DMS79 (cell line): ENCODE measurements at places on chromosomes 7 and 10.
A peak's percentile ranks its signal among the peaks of the same experiment; 100 is the strongest.

DNA sequence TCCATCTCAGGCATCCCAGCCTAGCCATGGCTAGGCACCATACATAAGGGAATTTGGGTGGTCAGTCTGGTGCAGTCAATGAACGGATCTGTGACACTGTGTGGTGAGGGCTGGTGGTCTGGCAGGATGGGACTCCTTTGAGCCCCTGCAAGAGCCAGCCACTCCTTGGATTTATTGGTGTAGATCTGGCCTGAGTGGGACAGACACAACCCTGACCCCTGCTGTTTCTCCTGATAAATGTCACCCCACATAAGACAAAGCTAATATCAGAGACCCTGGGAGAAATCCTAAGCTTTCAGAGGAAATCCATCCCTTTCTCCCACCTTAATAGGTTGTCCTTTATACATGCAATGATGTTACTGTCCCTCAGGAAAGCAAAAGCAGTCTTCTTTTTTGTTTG lies 2.3 kb downstream of the FBXO24 start:
- DNase-seq = no peak

DNA sequence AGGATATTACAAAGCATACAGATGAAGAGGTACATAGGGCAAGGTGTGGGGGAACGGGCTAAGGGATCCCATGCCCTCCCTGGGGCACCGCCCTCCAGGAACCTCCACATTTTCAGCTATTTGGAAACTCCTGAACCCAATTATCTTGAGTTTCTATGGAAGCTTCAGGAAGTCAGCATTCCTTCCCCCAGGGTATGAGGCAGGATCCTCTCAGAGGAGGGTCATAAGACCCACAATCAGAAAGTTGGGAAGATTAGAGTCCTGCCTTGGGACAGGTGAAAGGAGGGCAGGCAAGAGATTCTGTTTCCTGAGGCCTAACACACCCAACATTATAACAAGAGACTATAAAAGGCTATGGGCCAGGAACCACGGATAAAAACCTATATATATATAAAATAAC lies 98.0 kb downstream of the RALA start:
- DNase-seq = no peak

- no peak for DNase-seq
These were observed 228.5 kb downstream of the TCERG1L start for GRCh38 chr10:131082991-131083481.

DNA sequence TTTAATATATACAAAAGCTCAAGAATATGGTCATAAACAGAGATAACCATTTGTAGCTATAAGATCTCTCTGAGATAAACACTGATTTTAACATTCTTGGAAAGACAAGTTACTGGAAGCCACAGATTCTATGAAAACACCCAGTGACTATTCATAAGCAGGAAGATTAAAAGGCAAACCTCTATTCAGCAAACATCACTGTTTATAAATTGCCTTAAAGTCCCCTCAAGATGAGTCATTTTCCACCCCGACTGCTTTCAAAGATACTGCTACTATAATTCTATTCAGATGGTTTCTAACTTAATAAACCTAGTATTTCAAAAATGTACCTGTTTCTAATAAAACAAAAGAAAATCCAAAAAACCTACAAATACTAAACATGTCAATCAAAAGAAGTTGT lies 21.0 kb downstream of the TM9SF3 start:
- DNase-seq = no peak

DNA sequence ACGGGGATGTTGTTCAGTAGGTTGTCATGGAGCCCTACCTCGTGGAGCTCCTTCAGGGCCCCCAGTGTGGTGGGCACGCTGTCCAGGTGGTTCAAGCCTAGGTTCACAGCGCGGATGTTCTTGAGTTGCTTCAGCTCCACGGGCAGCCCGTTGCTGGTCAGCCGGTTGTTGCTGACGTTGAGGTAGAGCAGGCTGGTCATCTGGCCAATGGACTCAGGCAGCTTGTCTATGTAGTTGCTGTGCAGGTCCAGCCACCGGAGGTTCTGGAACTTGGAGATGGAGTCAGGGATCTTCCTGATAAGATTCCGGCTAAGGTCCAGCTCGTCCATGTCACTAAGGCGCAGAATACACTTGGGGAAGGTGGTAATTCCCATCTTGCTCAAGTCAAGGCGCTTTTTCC lies 26.0 kb downstream of the LRRC18 start:
- no peak for DNase-seq

- no peak for DNase-seq
These were observed 1.6 kb downstream of the GLUD1 start for GRCh38 chr10:87092861-87093631.

- no peak for DNase-seq
These were observed 98.9 kb downstream of the KMT2C start for GRCh38 chr7:152336754-152337368.

- DNase-seq = no peak
These were observed 70.4 kb upstream of the ATRNL1 start for GRCh38 chr10:115022733-115023132.

DNA sequence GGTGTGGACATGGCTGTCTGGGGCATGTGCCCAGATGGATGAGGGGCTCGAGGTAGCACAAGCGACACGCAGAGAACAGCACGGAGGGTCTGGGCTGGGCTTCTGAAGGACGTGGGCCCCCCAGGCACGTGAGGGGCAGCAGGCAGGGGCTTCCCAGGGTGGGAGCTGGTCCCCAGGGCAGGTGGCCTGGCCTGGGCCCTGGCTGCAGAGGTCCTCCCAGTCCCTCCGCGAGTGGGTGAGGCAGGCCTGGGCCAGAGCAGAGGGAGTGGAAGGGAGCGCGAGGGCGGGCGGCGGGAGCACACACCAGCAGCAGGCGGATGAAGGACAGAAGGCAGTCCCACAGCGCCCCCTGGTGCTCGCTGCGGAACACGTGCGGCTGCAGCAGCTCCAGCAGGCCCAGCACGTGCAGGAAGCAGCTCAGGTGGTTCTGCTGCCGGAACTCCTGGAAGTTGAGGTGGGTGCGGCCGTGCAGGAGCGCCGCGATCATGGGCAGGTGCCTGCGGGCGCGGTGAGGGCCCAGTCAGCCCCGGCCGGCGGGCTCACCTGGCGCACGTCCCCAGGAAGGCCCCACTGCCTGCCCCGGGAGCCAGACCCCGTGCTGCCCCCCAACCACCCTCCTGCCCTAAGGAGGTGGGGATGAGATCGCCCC lies 14.7 kb upstream of the MICALL2 start:
- DNase-seq = no peak

DNA sequence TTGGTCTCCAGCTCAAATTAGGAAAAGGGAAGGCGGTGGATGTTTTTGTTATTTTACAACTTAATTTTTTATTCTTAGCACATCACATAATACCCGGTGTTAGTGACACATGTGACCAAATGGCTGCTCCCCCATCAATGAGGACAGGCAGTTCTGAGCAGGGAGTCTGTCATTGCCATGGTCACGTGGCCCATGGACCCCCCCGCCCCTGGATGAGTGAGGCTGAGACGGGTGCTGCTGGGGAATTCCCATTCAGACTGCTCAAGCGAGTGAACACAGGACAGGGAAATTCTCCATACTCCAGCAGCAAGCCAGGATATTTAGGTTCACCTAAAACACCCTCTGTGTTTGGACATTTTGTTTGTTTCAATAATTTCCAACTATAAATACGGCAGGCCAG lies 34.7 kb upstream of the SLC35B4 start:
- no peak for DNase-seq

DNA sequence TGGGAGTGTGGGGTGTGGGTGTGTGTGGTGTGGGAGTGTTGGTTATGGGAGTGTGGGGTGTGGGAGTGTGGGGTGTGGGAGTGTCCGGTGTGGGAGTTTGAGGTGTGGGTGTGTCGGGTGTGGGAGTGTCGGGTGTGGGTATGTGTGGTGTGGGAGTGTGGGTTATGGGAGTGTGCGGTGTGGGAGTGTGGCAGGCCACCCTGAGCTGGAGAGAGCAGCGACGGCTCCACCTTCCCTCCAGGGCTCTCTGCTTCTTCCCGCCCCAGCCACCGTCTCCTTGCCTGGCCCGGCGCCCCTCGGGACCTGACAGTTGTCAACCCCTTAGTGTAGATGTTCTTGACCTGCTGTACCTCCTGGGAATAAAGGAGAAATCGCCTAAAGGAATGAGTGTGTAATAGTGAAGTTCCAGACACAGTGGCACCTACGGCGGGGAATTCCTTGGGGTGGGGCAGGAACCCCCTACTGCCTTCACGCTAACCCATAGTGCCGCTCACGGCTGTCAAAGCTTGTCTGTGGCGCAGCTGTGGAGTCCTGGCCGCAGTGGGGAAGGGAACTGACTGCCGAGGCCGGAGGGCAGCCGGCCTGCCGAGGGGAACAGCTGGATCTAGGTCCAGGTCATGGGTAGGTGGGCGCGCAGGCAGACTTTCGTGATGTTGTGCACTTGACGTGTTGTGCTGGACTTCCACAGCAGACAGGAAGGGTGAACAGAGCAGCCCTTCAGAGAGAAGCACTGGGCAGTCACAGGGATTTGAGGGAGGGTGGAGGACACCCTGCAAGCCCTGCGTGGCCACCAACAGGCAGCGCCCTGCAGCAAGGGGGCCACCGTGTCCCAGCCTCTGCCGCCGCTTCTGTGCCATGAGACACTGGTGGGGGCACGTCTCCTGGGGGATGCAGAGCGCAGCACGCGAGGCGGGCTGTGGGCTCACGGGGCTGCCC lies 49.0 kb upstream of the EN2 start:
- DNase-seq = peak; percentile 6

DNA sequence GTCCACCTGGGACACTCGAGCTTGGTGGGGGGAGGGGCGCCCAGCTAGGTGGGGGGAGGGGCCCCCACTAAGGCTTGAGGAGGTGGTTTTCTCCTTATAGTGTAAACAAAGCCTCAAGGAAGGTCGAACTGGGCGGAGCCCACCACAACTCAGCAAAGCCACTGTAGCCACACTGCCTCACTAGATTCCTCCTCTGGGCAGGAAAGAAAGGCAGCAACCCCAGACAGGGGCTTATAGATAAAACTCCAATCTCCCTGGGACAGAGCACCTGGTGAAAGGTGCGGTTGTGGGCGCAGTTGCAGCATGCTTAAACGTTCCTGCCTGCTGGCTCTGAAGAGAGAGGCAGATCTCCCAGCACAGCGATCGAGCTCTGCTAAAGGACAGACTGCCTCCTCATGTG lies 133.1 kb downstream of the SNX13 start:
- DNase-seq = no peak

DNA sequence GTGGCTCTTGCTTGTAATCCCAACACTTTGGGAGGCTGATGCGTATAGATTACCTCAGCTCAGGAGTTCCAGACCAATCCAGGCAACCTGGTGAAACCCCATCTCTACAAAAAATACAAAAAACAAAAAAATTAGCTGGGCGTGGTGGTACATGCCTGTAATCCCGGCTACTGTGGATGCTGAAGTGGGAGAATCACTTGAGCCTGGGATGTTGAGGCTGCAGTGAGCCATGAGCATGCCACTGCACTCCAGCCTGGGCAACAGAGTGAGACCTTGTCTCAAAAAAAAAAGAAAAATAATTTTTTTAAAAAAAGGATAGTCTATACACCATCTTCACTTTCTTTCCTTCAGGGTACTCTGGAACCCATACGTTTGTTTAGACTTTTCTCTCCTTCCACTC lies 6.2 kb downstream of the REEP3 start:
- no peak for DNase-seq

- no peak for DNase-seq
These were observed 170.8 kb upstream of the HABP2 start for GRCh38 chr10:113381981-113382509.

GRCh38 chr7:158301207-158301606 lies 286.4 kb downstream of the PTPRN2 start:
- no peak for DNase-seq

GRCh38 chr7:105584165-105584564 lies 2.9 kb upstream of the EFCAB10 start:
- no peak for DNase-seq

DNA sequence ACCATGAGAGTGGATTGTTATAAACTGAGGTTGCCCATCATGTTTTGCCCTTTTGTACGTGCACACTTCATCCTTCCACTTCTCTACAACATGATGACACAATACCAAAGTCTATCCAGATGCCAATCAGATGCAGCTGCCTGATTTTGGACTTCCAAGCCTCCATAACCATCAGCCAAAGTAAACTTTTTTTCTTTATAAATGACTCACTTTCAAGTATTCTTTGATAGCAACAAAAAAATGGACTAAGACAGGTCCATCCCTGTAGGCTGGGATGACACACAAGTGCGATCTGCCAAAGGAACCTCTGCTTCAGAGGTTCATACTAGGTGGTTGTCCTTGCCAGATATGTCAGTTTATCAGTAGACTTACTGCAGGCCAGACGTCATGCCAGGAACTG lies 320.2 kb upstream of the FZD1 start:
- no peak for DNase-seq

DNA sequence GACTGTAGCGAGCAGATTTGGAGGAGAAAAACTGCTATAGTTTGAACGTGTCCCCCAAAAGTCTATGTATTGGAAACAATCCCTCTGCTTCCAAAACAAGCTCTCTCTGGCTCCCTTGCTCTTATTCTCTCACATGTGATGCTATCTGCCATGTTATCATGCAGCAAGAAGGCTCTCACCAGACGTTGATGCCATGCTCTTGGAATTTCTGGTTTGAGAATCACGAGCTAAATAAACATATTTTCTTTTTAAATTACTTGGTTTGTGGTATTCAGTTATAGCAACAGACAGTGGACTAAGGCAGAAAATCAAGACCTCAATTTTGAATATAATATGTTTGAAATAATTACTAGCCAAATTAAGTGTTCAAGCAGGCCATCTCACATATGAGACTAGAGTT lies 17.5 kb upstream of the GNAT3 start:
- DNase-seq = no peak

DNA sequence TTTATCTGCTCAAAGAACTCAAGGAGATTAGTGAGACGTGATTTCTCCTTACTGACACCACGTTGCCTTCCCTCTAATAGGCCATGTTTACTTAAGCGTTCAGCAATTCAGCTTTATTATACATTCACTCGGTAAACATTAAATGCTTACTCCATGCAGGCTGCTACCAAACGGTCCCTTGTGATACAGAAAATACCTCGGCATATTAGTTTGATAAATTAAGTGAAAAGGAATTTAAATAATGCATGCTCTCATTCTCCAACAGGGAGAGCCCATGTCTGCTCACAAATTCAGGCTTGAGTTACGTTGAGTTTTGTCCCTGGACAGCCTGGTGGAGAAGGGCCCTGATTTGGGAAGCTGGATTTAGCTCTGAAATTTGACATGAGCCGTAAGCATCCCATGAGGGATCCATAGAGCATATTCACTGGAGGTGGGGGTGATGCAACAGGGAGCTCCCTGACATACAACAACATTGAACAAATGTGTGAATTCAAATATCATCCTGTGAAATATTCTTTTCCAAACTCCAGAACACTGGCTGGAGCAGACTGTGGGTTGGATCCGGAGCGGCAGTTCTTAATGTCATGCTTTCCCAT lies 86.3 kb downstream of the TBXAS1 start:
- DNase-seq = no peak

GRCh38 chr10:69847883-69848282 lies 46.2 kb downstream of the COL13A1 start:
- no peak for DNase-seq

DNA sequence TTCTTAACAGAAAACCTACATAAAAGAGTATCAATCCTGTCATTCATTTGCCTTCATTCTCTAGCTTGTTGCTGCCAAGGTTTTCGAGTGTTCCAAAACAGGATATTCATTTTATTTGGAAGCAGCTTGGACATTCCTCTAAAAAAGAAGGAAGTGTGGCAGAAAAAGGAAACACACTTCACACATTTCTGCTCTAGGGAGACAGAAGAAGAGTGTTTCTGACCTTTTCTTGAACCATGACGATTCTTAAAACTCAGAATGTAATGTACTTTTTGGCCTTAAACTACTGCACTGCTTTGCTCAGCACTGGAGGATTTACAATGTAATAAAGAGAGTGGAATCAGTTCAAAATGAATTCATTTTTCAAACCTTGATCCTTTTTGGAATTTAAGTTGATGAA lies 81.3 kb downstream of the SEMA3A start:
- DNase-seq = no peak

GRCh38 chr7:149261316-149261828 lies 624 bp upstream of the ZNF783 start:
- no peak for DNase-seq
